ENCODE measurements at places on chromosomes 3 and 15.

GRCh38 chr3:110157221-110157620, 819.9 kb upstream of the DPPA4 start:
- no peak for DNase-seq

DNA sequence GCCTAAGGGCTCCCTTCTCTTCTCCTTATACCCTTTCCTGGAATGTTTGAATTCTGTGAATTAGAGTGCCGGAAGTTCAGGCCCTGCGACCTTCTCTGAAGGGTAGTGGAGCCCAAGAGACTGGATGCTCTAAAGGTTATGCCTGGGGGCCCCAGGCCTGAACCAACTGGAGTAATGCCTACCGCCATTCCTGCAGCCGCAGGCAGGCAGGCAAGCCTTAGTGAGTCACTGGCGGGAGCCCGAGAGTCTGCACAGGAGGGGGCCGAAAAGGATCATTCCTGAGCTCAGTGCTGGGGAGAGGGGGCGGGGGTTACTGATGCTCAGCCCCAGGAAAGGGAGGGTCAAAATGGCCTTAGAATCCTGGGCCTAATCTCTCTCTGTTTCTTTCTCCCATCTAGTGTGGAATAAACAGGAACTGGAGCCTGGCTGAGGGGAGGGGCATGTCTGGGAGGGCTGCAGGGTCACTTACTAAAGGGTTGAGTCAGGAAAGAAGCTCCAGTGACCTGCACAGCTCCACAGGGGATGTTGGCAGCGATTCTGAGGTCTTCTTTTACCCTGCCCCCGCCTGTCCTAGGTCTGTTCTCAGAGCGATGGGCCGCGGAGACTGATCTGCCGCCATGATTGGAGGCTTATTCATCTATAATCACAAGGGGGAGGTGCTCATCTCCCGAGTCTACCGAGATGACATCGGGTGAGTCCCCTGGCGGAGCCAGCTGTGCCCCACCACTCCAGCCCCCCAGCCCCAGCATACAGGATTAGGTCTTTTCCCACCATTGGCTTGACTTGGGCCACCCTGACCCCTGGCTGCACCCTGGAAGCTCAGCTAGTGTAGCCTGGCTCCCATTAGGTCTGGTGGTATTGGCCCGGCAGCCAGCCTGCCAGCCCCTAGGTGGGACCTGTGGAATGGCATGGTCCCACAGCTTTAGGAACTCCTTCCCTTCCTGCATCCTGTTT, 2.0 kb downstream of the AP2M1 start:
- DNase-seq, result no peak

DNA sequence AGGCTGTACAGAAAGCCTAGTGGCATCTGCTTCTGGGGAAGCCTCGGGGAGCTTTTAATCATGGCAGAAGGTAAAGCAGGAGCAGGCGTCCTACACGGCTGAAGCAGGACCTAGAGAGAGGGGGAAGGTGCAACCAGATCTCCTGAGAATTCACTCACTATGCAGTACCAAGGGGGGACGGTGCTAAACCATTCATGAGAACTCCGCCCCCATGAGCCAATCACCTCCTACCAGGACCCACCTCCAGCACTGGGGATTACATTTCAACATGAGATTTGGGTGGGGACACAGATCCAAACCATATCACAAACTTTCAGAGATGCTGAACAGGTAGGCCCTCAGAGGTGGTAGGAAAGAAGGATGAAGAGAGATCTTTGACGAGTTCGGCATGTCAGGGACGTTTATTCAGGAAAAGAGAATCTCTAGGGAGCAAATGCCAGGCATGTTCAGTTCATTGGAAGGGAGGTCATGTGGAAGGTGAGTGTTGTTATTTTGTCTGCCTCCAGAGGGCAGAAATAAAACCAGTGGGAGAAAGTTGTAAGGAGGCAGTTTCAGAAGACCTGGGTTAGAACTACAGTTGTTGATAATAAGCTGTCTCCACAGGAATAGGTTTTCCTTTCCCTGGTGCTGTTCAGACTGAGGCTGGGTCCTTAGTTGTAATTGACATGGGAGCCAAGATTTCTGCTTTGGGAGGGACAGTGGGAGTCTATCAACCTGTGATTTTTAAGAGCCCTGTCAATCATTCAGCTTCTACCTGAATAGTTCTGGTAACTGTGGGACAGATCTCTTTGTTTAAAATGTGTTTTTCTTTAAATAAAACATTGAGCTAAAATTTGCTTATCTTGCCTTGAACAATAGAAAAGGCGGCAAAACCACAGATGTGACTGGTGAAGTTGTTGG, 4.3 kb upstream of the FNDC3B start:
- DNase-seq, result no peak

GRCh38 chr3:146469150-146470017, at the start of gene PLSCR2:
Gene PLSCR2, minus strand, starts transcription at chr3:146469561. Its CDS starts 9,657 bp downstream, at chr3:146459904.
- peak; percentile 33 for DNase-seq

DNA sequence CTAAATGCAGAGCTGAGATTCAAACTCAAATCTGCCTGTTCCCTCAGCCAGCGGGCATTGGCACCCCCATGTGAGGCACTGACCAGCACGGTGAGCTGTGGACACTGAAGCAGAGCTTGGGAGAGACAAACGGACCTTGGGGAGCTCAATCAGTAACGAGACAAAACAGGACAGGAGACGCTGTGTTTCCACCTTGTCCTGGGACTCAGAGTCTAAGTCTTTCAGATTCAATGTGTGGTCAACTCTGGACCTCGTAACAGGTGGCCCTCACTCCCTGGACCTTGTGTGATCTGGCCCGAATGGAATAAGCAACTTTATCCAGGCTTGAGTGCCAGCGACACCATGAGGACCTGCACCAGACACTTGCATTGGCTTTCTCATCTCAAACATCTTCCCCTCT, 232.5 kb downstream of the UACA start:
- DNase-seq, result no peak

DNA sequence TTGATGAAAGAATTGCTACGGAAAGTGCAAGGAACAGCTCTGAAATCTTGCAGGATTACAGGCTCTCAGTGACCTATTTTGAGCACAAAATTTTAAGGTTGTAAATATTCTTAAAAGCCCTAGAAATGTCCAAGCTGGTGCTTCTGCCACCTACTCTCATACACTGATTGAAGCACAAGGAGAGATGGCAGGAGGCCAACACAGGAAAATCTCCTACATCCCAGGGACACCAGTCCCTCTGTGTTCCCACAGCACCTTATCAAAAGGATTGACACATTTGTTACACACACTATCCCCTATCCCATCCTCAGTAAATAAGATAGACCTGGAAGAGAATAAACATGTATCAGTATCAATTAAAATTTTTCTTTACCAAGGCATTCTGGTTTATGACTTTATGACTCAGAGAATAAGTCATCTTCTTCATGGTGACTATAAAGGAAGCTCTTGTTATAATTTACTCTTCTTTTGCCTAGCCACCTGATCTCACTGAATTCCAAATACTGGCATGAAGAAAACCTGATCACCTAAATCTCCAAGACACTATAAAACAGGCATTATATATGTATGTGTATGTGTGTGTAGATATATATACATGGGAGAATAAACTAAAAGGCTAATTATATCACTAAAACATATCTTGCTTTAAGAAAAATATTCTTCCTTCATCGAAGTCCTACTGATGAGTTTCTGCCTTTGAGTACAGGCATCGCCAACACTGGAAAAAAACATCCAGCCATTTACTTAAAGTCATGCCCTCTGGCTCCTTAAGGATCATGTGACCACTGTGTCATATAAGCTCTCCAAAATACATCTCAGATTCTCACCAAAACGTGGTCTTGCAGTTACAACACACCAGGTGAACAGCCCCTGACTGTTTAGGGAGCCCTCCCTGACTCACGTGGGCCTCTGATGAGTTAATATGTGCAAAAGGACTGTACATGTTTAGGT, 208.1 kb upstream of the NR2F2 start:
- DNase-seq, result no peak
